ENCODE measurements at places on chromosomes 1 and 21.

DNA sequence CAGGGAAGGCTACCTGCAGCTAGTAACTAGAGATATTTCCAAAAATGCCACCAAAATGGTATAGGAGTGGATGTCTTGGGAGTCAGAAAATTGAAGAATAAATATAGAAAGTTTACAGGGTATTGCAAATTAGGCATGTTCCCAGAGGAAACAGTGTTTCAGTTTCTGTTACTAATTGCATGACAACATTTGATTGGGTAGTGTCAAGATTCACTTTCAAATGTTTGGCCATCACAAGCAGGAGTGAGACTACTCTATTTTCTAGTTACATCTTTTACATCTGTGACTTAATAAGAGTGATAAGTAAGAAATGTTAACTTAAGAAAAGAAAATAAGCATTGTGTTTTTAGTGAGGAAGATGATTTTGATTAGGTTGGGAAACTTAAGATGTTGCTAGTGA lies 30.2 kb downstream of the AMY1C start:
- DNase-seq = no peak

- no peak for DNase-seq
Observed at GRCh38 chr1:25879675-25880074, 4.2 kb upstream of the PAQR7 start.

DNA sequence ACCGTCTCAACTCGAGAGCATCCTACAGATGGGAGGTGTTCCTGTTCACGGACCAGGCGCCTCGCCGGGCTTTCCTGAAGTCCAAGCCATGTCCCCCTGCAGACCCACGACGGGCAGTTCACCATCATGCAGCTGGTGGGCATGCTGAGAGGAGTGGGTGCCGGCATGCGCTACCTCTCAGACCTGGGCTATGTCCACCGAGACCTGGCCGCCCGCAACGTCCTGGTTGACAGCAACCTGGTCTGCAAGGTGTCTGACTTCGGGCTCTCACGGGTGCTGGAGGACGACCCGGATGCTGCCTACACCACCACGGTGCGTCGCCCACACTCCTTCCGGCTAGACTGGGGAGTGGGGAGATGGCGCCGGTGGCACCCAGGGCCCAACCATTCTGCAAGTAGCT lies 35.4 kb downstream of the EPHA8 start:
- no peak for DNase-seq

DNA sequence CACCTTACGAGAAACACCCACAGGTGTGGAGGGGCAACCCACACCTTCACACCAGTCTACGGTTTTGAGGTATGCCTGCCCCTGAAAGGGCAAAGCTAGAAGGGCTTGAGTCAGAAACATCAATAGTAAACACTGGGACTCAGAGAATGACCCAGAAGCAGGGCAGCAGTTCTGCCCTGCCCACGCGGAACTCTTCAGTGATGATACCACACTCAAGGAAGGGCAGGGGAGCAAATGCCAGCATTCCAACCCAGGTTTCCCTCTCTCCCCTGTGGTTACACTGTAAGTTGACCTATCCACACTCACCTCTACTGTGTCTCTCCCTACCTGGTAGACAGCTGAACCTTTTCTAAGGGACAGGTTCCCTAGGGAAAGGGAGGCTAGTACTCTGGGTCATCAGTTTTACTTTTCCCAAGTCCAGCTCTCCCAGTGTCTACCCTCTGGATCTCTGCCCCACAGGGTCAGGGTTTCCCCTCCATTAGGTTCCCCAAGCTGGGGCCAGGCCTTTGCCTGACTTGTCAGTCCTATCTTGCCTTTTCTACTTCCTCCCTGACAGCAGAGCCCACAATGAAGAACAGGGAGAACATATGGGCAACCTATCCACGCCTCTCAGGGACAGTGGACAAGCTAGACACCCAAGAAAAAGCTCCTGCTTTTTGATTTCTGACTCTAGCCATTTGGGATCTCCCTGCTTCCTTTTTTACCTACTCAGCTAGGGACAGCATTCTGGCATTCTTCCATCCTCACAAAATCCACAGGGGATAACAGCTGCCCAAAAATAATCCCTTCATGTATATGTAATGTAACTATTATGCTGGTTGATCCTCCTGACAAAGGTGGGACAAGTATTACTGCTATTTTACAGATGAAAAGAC lies 3.0 kb downstream of the F11R start:
- DNase-seq = no peak

- DNase-seq = peak; percentile 24
Observed at GRCh38 chr1:164562511-164562910, 3.5 kb downstream of the PBX1 start.

DNA sequence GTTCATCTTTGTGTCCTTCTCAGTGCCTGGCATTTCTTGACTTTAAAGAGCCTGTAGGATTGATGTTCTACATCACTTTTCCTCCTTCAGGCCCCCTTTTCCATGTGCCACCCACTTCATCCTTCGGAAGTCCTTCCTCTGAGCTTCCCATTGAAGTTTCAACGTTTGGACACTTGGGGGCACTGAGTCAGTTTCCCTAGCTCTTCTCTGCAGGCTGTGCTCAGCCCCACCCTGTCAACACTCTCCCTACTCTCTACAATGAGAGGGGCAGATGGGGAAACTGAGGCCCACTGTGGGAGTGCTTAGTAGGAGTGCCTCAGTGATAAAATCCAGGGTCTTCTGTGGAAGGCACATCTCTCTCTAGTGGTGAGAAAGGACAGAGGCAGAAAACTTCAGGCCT lies 11.9 kb downstream of the KCNJ10 start:
- peak; percentile 17 for DNase-seq

GRCh38 chr1:234709473-234710228 lies 99.7 kb upstream of the IRF2BP2 start:
- no peak for DNase-seq

DNA sequence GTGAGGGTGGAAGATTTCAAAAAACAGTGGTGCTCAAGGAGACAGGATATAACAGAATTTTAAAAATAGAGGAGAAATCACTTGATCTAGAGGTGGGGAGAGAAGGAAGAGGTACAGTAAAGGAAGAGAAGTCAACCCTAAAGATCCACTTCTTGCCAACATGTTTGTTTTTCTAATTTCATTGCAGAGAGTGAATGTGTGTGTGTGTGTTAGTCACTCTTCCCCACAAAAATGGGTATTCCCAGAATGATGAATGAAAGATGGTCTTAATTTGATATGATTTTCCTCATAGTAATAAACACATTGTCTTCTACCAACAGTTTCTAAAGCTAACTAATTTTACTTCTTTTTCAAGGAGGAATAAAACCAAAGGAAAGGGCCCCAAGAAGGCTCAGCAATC lies 74.2 kb upstream of the NGF start:
- DNase-seq = peak; percentile 42

GRCh38 chr1:74963120-74963519 lies 171.1 kb upstream of the LHX8 start:
- DNase-seq = no peak

DNA sequence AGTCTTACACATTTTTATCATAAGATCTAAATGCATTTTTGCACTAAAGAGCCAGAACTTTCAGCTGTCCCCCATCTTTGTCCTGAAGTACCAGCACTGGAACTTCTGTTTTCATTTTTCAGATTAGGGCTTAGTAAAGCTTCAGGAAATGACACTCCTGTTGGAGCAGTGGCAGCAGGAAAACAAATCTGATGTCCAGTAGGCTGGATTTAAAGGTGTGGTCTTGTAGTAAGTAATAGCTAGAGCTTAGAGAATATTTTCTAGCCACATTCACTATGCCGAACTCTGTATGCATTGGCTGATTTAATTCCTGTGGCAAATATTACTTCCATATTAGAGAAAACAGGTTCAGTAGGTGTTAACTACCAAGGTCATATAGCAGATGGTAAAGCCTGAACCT lies 103.6 kb downstream of the PTBP2 start:
- no peak for DNase-seq

DNA sequence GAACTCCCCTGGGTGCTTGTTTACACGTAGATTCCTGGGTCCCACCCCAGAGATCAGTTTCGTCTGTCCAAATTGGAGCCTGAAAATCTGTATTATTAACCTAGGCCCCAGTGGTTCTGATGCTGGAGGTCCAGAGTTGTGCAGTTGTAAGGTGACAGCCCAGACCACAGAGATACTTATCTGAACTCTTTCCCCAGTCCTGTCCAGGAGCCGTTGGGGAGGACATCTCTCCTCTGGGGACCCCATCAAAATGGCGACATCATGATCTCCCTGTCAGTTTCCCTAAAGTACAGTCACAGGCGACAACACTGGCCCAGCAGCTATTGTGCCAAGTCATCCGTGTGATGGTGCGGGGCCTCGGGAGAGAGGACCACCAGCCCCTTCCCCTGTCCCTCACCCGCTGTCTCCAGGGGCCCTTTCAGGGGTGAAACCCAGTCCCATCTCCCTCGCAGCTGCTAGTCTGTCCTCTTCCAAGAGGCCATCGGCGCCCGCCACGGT lies 749 bp upstream of the EFHD2 start:
- no peak for DNase-seq

GRCh38 chr21:41316200-41317062 lies at the start of gene FAM3B:
TSS of gene FAM3B (plus strand) at chr21:41316801. CDS start at chr21:41316880, 79 bp downstream.
- DNase-seq = no peak

DNA sequence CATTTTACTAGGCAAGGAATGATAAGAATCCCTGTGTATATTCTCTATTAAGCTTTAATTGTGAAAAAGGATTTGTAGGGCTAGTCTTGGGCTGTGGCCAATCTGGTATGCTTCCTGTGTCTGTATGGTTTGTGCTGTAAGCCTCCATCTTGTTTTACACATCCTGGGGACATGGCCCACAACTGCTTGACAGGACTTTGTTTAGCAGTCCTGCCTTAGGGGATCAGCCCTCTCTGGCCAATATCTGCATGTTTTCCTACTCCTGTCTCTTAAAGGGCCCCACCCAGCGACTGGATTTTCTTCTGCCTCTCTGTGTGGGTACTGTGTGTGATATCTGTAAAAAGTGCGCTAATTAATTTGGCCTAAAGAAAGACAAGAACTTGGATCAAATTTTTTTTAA lies 813.2 kb downstream of the PLA2G4A start:
- peak; percentile 66 for DNase-seq

DNA sequence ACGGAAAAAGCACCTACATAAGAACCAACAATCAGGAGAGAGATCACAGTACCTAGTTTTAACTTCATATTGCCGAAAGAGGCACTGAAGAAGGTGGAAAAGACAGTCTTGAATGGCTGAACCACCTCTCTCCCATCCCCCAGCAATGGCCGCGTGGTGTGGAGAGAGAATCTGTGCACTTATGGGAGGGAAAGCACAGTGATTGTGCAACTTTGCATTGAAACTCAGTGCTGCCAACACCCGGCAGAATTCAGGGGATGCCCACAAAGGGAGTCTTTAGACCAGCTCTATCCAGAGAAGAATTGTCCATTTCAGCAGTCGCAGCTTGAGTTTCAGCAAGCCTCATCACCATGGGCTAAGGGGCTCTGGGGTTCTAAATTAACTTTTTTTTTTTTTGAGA lies 186.3 kb upstream of the USP25 start:
- no peak for DNase-seq

DNA sequence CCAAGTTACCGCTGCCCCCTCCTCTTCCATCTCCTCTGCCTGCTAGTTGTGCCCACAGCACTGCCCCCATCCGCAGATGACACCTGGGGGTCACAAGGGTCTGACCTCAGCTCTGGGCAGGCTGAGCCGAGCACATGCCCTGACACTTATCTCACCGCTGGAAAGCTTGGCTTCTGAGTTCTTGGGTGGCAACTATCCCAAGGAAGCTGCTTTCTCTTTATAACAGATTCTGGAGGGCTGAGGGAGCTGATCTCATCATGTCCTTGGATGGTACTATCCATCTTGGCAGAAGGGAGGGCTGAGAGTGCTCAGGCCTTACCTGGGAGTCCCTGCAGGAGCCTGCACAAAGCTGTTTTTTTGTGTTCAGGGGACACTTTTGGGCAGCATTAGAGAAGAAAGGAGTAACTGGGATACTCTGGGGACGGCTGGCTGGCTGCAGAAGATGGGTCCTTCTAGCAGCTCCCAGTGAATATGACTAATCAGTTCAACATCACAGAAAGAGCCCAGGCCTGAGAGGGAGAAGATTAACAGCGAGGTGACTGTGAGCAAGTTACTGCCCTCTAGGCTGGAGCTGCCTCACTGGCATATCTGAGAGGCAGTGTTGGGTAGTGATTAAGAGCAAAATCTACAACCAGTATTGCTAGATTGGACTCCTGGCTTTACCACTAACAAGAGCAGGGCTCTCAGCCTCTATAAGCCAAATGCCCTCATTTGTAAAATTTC lies 71.6 kb downstream of the PLXNA2 start:
- peak; percentile 41 for DNase-seq

- DNase-seq = no peak
Observed at GRCh38 chr1:201632364-201632952, 93.5 kb downstream of the NAV1 start.

DNA sequence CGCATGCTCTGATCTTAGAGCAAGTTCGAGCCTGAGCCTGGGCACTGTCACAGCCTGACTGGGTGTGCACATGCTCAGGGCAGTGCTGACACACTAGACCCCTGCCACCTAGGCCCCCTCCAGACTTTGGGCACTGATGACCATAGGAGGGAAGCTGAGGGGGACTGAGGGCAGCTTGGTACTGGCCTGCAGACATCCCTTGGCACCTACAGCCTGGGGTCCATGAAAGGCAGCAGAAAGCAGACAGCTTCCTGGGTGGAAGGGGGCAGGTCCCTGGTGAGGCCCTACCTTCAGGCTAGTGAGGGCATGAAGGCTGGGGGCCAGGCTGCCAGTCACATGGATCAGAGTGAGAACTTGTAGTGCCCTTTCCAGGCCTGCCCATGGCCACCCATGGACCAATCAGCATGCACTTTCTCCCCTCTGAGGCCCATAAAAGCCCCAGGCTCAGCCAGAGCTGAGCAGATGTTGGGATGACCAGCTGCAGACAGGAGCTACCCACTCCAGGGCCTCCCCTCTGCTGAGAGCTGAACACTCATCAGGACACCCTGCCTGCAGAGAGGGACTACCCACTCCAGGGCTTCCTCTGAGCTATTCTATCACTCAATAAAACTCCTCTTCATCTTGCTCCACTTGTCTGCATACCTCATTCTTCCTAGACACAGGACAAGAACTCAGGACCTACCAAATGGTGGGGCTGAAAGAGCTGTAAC lies 680.8 kb downstream of the MATN1 start:
- no peak for DNase-seq

DNA sequence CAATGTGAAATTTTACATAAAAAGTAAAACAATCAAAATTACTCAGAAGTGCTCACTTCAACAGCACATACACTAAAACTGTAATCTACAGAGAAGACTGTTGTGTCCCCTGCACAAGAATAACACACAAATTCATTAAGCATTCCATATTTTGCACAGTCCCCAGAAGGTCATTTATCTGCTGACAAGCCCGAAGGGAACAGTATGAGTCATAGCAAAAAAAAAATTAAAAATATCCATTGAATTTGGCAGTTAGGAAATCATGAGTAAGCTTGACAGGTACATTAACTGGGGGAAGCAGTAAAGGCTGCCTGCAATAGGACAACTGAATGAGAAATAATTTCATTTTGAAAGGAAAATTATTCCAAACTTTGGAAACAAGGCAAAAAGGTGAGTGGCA lies 3.3 kb upstream of the CACYBP start:
- peak; percentile 56 for DNase-seq

- DNase-seq = peak; percentile 51
Observed at GRCh38 chr1:161905269-161905884, 118.3 kb downstream of the OLFML2B start.

DNA sequence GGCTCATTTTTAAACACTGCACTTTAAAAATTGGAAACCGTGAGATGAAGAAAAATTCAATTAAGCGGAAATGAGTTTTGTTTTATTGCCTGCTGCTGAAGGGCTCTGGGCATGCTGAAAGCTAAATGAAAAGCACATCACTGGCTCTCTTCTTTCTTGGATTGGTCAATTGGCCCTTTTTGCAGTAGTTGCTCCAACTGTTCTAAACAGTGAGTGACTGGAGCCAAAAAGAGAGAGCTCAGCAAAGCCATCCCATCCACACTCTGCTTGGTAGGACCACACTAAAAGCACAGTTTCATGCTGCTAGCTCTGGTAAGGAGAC lies 48.1 kb downstream of the LHX4 start:
- no peak for DNase-seq

Measured in iris pigment epithelial cell (primary cell).